ENCODE measurements at places on chromosomes 12 and 14.

DNA sequence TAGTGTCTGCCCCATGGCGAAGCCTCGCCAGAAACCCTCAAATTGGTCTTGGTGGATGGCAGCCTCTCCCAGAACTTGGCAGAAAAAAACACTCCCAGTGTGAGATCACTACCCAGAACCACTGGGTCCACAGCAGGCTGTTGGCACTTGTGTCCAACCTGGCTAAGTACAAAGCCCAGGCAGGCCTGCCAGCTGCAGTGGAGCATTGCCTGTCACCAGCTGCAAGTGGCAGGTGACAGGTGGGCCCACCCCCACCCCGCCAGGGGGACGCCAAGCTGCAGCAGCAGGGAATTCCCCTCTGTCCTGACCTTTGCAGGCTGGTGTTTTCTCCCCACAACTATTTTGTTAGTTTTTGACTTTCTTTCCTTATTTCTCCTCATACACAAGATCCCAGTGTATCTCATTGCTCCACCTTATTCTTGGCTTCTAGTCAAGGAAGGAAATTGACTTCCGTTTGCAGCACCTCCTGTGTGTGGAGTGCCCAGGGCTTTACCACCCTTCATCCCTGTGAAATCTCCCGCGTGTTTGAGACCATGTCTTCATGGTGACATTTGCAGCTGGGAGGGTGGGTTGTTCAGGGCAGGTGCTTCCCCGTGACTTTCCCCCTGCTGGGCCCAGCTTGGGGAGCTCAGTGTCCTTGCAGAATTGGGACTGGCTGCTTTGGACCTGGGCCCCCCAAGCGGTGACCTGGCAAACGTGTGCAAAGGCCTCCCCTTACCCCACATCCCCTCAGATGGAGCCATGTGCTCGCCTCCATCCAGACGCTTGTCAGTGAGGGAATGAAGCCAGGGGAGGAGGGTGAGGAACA lies 73.8 kb upstream of the RIN3 start:
- H3K27me3 ChIP-seq: no peaks in the 10 kb centered on the region
- no peaks in the 10 kb centered on the region for H3K4me1 ChIP-seq
- H3K4me3 ChIP-seq: no peak overlapping the region
- no peak overlapping the region for H3K27ac ChIP-seq
- no peak for DNase-seq

GRCh38 chr12:21651821-21652220 lies 5.8 kb downstream of the LDHB start:
- no peak for DNase-seq
- no peaks in the 10 kb centered on the region for H3K27me3 ChIP-seq
- H3K4me1 ChIP-seq: peaks cover 2% of the 10 kb centered on the region

DNA sequence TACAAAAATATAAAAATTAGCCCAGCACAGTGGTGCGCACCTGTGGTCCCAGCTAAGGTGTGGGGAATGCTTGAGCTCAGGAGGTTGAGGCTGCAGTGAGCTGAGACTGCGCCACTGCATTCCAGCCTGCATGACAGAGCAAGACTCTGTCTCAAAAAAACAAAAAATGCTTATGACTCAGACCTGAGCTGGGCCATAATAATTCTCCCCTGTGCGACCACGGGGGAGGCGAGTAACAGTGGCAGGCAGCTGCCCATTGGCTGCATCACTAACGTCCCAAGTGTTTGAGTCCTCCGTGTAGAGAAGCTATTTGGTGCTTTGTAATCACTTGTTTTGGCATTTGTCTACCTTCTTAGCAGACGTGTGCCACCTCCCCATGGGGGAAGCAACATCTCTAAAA lies 24.9 kb downstream of the PSMC1 start:
- no peak for DNase-seq
- no peaks in the 10 kb centered on the region for H3K27me3 ChIP-seq
- H3K27ac ChIP-seq: no peak overlapping the region
- H3K36me3 ChIP-seq: peaks cover 54% of the 10 kb centered on the region
- no peak overlapping the region for H3K4me3 ChIP-seq

GRCh38 chr12:108668063-108668462 lies 34.4 kb upstream of the SELPLG start:
- DNase-seq: no peak
- H3K4me1 ChIP-seq: peaks cover 48% of the 10 kb centered on the region
- peak overlapping the region; percentile 47 for H3K4me3 ChIP-seq
- no peak overlapping the region for H3K27ac ChIP-seq

DNA sequence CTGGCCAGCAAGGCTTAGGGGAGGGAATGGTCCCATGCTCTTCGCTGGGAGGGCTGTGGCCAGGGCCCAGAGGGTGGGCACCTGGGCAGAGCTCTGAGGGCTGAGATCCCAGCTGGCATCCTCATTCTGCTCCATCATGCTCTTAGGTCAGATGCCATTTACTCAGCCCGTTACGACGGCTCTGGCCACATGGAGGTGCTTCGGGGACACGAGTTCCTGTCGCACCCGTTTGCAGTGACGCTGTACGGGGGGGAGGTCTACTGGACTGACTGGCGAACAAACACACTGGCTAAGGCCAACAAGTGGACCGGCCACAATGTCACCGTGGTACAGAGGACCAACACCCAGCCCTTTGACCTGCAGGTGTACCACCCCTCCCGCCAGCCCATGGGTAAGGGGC lies 30.8 kb upstream of the LRP1-AS start:
- H3K4me3 ChIP-seq: no peak overlapping the region
- peaks cover 88% of the 10 kb centered on the region for H3K36me3 ChIP-seq
- no peak overlapping the region for H3K27ac ChIP-seq
- DNase-seq: no peak
- no peaks in the 10 kb centered on the region for H3K4me1 ChIP-seq
- no peaks in the 10 kb centered on the region for H3K27me3 ChIP-seq

DNA sequence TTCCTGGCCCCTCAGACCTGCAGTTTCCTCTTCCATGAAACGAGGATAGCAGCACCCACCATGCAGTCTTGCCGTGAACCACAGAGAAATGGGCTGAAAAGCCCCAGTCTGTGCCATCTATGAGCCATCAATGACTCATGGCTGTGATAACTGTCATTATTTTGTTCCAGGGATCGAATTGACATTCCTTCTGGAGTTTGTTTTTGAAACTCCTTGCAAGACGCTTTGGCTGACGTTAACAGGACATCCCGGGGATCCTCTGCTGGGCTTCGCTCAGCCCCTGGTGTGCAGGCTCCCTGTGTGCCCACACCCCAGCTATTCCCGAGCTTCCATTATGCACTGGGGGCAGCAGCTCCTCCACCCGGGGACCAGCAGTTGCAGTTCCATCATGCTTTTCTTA lies 33.8 kb downstream of the MMAB start:
- H3K27ac ChIP-seq: no peak overlapping the region
- no peak overlapping the region for H3K4me3 ChIP-seq
- H3K27me3 ChIP-seq: no peaks in the 10 kb centered on the region
- no peak for DNase-seq
- no peaks in the 10 kb centered on the region for H3K4me1 ChIP-seq

DNA sequence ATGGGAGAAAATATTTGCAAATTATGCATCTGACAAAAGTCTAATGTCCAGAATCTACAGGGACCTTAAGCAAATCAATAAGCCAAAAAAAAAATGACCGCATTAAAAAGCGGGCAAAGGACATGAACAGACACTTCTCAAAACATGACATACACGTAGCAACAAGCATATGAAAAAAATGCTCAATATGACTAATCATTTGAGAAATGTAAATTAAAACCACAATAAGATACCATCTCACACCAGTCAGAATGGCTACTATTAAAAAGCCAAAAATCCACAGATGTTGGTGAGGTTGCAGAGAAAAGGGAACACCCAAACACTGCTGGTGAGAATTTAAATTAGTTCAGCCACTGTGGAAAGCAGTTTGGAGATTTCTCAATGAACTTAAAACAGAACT lies 16.1 kb downstream of the PAWR start:
- no peaks in the 10 kb centered on the region for H3K36me3 ChIP-seq
- DNase-seq: no peak
- H3K27me3 ChIP-seq: no peaks in the 10 kb centered on the region
- no peak overlapping the region for H3K27ac ChIP-seq
- no peaks in the 10 kb centered on the region for H3K4me1 ChIP-seq

DNA sequence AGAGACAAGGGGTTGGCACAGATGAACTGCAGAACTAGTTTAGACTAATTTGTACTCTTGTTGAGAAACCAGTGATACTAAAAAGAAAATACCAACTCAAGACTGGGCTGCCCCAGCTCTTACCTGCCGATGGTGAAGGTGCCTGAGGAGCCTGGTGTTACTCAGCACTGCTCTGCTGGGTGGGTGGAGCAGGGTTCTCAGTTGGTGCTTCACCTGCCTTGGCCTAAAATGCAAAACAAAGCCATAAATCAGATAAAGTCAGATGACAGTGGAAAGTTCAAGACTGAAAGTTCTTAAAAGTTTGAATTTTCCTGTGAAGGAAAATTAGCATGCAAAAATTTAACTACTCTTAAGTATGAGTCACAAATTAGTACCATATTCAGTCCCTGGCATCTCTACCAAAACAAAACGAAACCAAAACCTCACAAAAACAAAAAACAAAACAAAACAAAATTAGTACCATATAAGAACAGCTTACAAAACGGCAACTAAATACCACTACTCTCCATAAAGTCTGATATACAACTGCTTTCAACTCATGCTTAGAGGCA lies 21.9 kb downstream of the YBX3 start:
- H3K4me1 ChIP-seq: peaks cover 10% of the 10 kb centered on the region
- DNase-seq: no peak
- no peak overlapping the region for H3K4me3 ChIP-seq
- H3K27me3 ChIP-seq: no peaks in the 10 kb centered on the region

GRCh38 chr12:50188241-50188781 lies 21.1 kb upstream of the CERS5 start:
- no peak overlapping the region for H3K4me3 ChIP-seq
- H3K27me3 ChIP-seq: no peaks in the 10 kb centered on the region
- H3K36me3 ChIP-seq: peaks cover 24% of the 10 kb centered on the region
- H3K4me1 ChIP-seq: peaks cover 57% of the 10 kb centered on the region

- H3K4me1 ChIP-seq: no peaks in the 10 kb centered on the region
- H3K36me3 ChIP-seq: no peaks in the 10 kb centered on the region
- no peak overlapping the region for H3K27ac ChIP-seq
- no peaks in the 10 kb centered on the region for H3K27me3 ChIP-seq
These were observed 93.4 kb upstream of the ESRRB start for GRCh38 chr14:76282581-76282980.

DNA sequence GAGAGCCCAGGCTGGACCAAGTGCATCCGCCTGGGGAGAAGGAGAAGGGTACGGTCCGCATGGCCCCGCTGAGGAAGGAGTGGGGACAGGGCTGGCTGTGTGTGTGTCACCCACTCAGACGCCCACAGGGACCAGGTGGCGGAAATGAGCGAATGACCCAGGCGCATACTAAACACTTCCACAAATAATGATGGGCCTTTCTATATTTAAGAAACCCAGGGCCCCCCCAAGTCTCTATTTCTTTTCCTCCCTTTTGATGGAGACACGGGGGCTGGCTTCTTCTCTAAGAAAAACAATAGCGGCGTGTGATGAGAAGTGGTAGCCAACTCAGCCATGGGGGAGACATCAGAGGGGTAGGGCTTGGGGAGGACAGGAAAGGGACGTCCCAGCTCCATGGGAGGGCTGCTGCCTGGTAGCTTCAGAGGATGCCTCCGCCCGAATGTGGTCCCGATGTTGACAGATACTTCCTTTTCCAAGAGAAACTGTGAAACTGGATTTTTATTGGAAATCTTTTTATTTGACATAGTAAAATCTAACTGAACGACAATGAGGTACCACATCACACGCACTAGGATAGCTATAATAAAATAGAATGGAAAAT lies 6.3 kb upstream of the MAP1LC3B2 start:
- no peak for DNase-seq
- no peak overlapping the region for H3K27ac ChIP-seq
- H3K4me1 ChIP-seq: no peaks in the 10 kb centered on the region
- H3K27me3 ChIP-seq: no peaks in the 10 kb centered on the region
- no peak overlapping the region for H3K4me3 ChIP-seq
